Posterior vena cava (tissue), 2 donors: ENCODE measurements at places on chromosomes 12 and 14. TPM values are rescaled to one million over a fixed set of nuclear protein-coding genes. Genes with fewer than 3 reads are reported as not detected.
A peak's percentile ranks its signal among the peaks of the same experiment; 100 is the strongest.

DNA sequence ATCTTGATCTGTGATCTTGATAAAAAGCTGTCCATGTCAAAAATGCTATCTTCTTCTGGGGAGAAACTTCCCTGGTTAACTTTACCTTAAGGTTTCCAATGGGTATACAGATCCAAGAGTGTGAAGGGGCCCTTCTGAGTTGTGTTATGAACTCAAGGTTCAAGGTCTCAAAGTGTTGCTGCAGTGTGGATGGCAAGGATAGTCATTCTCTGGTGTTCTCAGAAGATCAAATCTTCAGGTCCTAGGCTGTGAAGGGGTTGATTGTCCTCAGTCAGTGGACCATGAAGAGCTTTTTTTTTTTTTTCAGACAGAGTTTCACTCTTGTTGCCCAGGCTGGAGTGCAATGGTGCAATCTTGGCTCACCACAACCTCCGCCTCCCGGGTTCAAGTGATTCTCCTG, 114.4 kb downstream of the SPTSSA start:
- no peak for DNase-seq

Gene CHPT1
- total RNA-seq, result 49.1 TPM

Gene CLEC4C
- total RNA-seq, result not detected

- no peak for DNase-seq
Observed at GRCh38 chr12:76921100-76921471, 42.3 kb upstream of the CSRP2 start.

Gene BEGAIN
- 1.2 TPM for total RNA-seq

DNA sequence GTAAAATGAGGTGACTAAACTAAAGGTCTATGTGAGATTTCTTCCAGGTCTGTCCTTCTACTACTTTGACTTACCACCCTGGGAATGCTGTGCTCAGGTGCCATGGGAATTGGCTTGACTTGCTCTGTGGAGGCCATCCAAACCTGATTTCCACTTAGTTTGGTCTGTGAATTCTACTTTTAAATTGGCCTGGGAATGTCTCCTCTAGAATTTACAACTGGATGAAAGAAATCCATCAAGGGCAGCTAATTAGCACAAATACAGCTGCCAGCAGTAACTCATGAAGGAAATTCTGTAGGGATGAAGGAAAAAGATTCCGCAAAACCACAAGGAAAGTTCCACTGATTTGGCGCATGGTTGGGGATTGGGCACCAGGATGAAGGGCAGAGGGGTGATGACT, 31.7 kb upstream of the FRMD6 start:
- no peak for DNase-seq

Gene CMA1
- 0.71 TPM for total RNA-seq

GRCh38 chr14:104005489-104005888, 63.2 kb upstream of the RD3L start:
- no peak for DNase-seq

Gene METTL3
- total RNA-seq, result 29.0 TPM

Gene CCDC197
- not detected for total RNA-seq

GRCh38 chr12:130142736-130143135, 19.5 kb upstream of the FZD10 start:
- DNase-seq, result peak; percentile 67

- no peak for DNase-seq
Observed at GRCh38 chr12:23504641-23505399, 444.6 kb downstream of the SOX5 start.

Gene KRT83
- not detected for total RNA-seq

DNA sequence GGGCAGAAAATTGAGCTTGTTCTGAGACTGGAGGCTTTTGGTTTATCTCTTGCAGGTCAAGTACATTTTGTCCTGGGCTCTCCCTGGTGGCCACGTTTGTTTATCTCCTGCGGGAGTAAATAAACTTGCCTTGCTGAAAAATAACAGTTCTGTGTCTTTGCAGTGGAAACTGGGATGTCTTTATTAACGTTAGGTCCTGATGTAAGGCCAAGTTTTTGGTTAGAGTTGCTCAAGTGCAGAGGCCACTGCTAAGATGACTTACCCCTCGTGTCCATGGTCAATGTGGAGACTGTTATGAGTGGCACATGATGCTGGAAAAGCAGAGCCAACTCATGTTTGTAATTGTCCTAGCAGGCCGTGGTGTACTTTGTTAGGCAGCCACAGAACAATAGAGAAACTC, 3.8 kb downstream of the PTPN11 start:
- DNase-seq, result no peak

- DNase-seq, result no peak
Observed at GRCh38 chr12:56781726-56782125, 18.6 kb downstream of the HSD17B6 start.

DNA sequence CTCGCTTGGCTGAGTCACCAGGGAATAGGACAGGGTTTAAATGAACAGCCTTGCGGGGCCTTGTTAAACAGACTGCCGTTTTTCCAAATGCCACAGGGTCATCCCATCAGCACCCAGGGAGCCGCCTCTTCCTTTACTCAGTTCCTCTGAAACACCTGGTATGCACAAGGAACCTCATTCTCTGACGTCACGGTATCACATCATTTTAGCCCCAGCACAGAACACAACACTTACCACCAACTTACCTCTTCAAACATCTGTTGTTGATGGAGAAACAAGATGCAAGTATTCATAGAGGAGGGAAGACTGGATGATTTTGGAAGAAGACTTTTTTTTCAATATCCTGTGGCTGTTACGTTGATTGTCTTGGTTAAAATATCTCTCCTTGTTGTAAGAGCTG, 535.3 kb upstream of the TMEM132C start:
- DNase-seq, result no peak

DNA sequence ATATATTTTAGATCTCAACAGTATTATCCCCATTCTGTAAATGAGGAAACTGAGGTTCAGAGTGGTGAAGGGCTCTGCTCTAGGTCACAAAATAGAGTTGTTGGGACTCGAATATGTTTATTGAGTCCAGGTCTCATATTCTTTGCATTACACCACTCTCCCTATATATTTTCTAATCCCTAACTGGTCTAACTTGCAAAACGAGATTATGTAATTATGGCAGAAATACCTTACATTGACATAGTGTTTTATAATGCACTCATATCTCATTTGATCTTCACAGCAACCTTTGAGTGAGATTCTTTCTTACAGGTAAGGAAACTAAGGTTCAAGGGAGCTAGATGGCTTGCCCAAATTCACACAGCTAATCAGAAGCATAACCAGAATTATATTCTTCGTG, 106.9 kb upstream of the LRIG3 start:
- no peak for DNase-seq

- DNase-seq, result no peak
Observed at GRCh38 chr14:52961060-52961639, 10.3 kb upstream of the FERMT2 start.

Gene FLRT2
- 59.6 TPM for total RNA-seq

- no peak for DNase-seq
Observed at GRCh38 chr12:43177276-43177675, 374.7 kb downstream of the ADAMTS20 start.

- DNase-seq, result no peak
Observed at GRCh38 chr12:15276088-15276698, 46.1 kb upstream of the PTPRO start.

DNA sequence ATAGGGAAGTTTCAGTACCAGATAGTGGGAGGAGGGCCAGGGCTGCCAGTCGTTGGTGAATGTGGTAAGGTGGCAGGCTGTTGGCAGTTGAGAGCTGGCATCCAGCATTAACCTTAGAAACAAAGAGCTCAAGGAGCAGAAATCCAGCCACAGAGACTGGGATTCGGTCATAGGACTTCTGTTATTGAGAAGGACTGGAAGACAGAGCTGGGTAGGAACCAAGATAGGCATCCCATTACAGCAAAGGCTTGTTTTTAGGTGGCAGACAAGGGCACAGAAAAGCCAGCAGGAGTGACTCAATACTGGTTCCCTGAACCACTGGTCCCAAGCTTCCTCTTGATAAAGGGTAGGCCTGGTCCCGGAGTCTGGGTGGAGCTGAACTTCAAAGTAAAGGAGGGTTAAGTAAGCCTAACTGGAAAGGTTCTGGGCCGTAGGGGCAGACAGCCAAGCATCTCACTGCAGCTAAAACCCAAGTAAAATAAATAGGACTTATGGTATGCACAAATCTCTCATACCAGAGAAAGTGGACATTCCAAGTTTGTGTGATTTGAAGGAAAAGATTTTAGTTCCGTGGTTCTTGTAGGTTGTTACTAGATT, 147.9 kb downstream of the ETV6 start:
- no peak for DNase-seq

- peak; percentile 87 for DNase-seq
Observed at GRCh38 chr12:46473634-46474329, 101.2 kb upstream of the SLC38A2 start.

DNA sequence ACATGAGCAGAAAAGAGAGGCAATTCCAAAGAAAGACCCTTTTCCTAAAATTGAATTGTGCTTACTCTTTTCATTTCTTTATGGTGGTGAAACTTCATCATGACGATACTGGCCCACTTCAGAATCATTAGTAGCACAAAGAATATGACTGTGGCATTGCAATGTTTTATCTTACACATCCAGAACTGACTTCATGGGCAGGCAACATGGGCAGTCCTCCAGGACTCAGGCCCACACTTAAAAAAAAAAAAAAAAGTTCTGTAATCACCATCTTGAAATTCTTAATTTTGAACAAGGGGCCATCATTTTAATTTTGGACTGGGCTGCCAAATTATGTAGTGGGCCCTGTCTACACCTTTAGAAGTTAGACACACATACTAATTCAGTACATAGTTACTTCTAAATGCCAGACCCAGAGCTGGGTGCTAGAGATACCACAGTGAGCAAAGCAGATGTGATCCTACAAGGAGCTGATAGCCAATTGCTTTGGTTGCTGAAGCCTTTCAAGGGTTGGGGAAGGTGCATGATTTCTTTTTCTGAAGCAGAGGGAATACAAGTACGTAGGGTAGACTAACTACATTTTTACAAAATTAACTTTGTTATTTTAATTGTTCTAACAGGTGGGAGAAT, 35.2 kb downstream of the HELB start:
- no peak for DNase-seq

- DNase-seq, result no peak
Observed at GRCh38 chr14:31659278-31659677, 98.1 kb downstream of the NUBPL start.

- no peak for DNase-seq
Observed at GRCh38 chr14:90647473-90648005, 168.7 kb downstream of the TTC7B start.

GRCh38 chr14:102063808-102064429, 22.9 kb downstream of the HSP90AA1 start:
- no peak for DNase-seq

GRCh38 chr12:117818400-117818799, 150.4 kb downstream of the KSR2 start:
- no peak for DNase-seq

Gene KSR2
- not detected for total RNA-seq

Gene NPFF
- not detected for total RNA-seq

- DNase-seq, result no peak
Observed at GRCh38 chr14:64444140-64444539, 21.2 kb upstream of the AKAP5 start.

DNA sequence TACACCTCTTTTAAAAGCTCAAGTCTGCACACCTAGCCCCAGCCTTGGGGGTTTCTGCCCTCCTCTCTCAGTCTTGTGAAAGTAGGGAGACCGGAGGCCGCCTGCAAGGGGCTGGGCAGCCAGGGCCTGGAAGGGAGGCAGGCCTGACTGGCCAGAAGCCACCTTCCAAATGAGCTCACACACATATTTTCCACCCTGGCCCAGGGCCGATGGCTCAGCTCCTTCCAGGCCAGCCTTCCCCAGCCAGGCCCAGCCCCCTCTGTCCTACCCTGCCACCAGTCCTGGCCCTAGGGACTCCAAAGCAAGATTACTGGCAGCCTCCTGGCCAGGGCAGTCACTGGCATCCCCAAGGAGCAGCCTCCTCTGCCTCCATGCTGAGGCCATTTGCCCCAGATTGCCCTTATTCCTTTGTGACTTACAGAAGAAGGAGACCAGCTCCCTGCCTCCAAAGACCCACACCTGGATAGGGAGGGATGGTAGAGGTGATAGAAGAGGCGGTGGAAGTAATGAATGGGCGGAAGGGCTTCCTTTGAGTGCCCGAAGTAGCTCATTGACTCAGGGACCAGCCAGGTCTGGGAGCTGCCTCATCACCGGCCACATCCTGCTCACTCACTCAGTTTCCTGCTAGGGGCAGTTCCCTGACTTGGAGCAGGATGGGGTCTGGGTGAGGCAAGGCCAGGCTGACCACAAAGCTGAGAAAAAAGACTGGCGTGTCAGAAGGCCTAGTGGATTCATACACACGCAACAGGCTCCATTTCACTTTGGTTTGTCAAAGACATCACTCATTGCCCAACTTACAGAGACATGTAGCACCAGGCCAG, 14.8 kb downstream of the MMP14 start:
- DNase-seq, result peak; percentile 97

GRCh38 chr12:8033153-8034044, 883 bp downstream of the FOXJ2 start:
- DNase-seq, result no peak

DNA sequence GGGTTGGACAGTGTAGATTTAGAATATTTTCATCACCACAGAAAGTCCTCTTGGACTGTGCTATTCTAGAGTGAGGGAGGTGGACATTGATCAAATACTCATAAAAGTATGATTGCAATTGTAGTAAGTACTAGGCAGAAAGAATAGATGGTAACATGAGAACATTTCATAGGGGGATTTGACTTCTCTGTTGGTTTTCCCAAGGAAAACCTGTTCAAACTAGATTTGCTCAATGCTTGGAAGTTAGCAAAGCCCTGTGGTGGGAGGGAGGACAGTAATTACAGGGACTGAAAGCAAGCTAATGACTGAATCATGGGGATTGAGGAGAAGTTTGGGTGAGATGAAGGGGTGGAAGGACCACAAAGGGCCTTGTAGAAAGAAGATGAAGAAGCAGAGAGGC, 24.4 kb upstream of the EID3 start:
- DNase-seq, result no peak

GRCh38 chr12:32478858-32479725, 79.7 kb downstream of the FGD4 start:
- DNase-seq, result no peak

Gene KRT86
- not detected for total RNA-seq

- DNase-seq, result no peak
Observed at GRCh38 chr12:15532364-15532977, 210.2 kb downstream of the PTPRO start.

Gene TSPAN8
- 10.8 TPM for total RNA-seq

- no peak for DNase-seq
Observed at GRCh38 chr12:53295891-53296219, 513 bp downstream of the PFDN5 start.

DNA sequence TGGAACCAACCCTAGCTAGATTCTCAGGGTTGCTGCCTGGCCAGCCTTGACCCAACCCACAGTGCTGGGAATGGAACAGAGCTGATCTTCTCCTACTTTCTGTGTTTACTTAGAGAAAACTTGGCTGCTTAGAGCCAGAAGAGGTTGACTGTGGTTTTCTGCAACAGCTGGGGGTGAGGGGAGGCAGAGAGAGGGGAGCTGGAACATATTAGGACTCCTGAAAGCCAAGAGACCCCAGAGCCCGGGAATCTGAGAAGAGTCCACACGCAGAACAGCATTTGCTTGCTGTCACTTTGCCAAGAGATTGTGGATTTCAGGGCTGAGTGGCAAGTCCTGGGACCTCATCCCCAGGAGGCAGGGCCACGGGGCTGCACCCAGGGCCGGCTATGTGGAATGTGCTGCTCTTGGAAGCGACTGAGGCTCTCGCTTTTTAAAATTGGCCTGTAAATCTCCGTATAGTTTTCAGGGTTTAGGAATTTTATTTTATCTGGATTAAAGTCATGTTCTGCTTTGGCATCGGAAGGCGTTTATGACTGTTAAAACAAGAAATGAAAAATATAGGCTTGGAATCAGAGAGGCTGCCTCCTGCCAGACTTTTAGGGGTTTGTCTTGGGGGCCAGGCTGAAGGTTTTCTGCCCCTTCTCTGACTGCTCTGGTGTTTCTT, 22.3 kb upstream of the MED13L start:
- no peak for DNase-seq
